ENCODE measurements at places on chromosomes 4 and X.

DNA sequence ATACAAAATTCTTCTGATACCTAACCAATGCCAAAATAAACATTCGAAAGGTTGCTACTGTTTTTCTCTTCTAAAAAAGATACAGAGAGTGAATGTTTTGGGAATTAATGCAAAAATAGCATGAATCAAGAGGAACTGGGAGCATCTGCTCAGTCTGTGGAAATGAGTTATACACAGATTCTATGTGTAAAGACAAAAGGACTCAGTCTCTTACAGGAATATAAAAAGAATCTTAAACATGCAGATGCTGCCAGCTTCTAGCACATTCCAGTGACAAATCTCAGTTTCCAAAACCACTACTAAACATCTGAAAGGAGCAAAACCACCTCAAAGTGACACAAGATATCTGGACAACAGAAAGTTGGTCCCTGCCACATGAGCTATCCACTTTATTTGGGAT, 55.0 kb downstream of the PAPSS1 start:
- DNase-seq: peak; percentile 83

DNA sequence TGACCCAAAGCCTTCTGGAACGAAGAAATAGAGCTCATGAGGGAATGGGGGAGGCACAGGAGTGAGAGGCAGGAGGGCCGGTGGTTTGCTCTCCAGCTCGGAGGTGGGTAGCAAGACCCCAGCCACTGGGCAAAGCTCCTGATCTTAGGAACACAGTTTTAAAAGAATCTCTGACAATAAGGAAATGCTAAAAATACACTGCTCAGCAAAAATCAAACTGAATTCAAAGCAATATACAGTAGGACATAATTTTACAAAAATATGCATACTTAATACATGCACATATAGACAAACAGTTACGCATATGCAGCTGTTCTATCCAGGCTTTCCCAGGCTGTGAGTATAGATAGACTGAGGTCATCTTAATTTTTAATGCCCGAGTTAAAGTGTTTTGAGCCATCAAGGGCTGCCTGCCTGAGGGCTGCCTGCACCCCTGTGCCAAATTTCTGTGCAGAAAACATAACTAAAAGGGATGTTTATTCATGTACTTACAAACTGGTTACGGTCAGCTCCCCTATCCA, 6.9 kb downstream of the GPR50 start:
- no peak for DNase-seq

DNA sequence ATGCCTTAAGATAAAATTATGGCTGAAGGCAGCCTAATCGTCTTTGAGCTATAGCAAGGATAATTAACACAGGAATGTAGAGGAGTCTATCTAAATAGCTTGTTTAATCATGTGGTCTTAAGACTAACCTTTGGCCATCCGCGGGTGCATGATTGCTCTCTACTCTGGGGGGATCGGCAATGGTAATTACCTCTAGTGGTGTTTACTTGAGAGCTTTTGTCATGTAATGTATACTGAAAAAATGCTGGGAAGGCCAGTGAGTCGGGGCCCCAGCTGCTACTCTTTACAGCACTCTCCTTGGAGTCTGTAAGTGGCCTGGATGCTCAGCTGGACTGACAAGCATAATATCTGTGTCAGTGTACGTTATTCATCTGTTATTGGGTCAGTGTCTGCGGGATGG, 65.5 kb upstream of the GNPDA2 start:
- DNase-seq: no peak

DNA sequence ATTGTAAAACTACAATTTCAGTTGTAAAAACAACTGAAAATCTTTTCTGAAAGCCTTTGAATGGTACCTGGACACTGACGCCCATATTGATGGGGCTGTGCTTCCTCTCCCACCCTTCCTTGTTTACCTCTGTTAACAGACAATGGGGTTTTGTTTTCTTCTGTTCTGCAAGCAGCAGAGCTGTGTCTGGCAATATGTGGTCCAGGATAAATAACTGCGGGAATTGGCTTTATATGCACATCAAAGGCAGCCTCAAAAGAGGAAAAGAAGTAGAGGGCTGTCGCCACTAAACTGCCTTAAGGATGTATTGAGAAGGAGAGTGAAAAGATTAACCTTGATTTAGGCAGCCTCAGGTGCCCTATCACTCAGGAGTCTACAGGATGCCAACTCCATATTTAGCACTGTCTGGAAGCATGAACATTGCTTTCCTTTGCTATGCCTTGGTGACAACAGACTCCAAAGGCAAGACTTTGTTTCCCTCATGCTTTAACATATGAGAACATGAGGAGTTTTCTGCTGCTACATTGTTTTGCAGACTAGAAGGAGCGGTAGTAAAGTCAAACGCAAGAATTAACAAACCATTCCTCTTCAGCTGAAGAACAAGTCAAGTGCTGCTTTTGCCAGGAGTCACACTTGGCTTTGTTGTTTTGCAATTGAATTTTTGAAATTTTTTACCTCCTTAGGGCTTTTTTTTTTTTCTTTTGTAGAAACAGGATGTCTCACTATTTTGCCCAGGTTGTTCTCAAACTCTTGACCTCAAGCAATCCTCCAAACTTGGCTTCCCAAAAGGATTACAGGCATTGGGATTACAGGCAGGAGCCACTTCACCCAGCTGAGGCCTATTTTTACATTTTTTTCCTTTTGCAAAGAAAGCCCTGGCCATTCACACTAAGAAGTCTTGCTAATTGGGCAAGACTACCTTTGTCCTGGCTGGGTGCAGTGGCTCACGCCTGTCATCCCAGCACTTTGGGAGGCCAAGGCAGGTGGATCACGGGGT, 3.0 kb downstream of the IL21 start:
- DNase-seq: peak; percentile 18

DNA sequence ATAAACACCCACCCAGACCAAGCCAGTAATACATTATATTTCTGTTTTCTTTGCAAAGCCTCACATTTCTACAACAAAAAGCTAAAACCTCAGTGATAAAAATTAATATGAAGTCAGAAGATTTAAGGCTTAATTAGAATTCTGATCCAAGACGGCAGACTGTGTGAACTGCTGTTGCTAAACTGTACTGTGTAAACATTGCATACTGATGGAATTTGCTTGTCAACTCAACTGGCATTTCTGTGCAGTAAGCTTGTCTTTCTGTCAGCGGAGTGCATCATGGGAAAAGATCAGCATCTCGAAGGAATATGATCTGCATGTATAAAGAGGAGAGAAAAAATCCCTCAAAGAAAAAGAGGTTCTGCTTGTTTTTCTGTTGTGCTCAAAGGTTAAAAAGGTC, 69.4 kb upstream of the SPANXB1 start:
- no peak for DNase-seq

GRCh38 chr4:21801661-21802385, 146.7 kb downstream of the KCNIP4 start:
- DNase-seq: peak; percentile 56

GRCh38 chr4:83267121-83267829, 17.3 kb downstream of the COQ2 start:
- peak; percentile 26 for DNase-seq

GRCh38 chr4:56828784-56829535, 7.5 kb upstream of the SPINK2 start:
- DNase-seq: peak; percentile 29

- peak; percentile 52 for DNase-seq
These were observed 1.0 kb downstream of the IDUA start for GRCh38 chr4:987624-988513.

GRCh38 chr4:85005865-85006377, 39.4 kb upstream of the WDFY3 start:
- peak; percentile 80 for DNase-seq

DNA sequence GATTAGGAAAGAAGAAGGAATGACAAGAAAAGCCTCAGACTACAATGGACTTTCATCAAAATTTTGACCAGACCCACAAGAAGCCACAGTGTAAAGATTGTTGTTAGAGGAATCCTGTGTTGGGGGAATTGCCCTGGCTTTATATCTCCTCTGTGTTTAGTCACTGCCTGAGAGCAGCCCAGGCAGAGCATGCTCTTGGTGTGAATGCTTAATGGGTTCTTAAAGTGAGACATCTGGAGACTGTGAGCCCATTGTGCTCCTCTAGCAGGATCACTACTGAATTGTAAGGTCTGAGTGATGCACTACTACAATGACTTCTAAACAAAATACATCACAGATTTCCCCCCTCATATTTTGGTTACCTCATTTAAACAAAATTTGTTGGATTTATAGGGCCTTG, 1860.5 kb upstream of the ADGRL3 start:
- DNase-seq: no peak

- peak; percentile 12 for DNase-seq
These were observed 56.9 kb downstream of the USO1 start for GRCh38 chr4:75781305-75781704.

DNA sequence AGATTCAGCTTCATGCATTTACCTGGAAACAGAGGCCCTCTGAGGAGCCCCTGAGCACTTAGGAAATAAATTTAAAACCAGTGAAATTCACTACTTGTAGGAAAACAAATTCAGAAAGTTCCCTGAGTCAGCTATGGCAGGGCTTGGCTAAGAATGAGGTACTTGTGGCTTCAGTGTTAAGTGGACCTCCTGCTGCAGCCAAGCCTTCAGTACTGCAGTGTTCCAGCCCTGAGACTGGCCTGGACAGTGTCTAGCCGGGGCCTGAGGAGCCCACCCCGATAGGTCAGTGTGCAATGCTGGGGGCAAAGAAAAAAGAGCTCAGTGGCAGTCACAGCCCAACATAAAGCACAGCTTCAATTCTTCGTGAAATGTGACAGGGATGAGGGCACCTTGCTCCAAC, 41.9 kb downstream of the F11 start:
- no peak for DNase-seq

DNA sequence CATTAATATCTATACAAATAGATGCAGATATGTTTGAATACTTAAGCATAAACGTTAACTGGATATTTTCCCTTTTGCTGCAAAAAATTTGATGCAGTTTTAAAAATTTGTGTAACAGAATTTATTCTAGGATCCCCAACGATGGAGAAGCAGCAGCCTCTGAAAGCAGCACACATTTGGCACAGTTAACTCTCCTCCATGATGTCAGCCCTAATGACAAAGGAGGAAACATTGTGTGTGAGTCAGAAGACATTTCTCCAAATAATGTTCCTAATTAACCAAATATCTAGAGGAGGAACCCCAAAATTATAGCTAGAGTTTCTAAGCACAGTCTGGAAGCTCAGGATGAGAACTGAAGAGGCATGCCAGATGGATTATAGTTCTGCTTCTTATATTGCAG, 281.9 kb upstream of the MAD2L1 start:
- no peak for DNase-seq

GRCh38 chr4:184097815-184098214, 119.9 kb downstream of the ENPP6 start:
- no peak for DNase-seq

DNA sequence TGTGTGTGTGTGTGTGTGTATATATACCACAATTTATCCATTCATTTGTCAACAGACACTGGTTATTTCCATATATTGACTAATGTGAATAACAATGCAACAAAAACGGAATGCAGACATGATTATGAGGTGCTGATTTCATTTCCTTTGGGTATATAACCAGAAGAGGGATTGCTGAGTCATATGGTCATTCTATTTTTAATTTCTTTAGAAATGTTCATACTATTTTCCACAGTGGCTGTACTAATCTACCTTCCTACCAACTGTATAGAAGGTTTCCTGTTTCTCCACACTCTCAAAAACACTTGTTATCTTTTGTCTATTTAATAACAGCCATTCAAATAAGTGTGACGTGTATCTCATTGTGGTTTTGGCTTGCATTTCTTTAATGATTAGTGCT, 269.9 kb downstream of the OPHN1 start:
- DNase-seq: peak; percentile 29

GRCh38 chr4:8595237-8596087, 2.9 kb downstream of the CPZ start:
- DNase-seq: no peak

DNA sequence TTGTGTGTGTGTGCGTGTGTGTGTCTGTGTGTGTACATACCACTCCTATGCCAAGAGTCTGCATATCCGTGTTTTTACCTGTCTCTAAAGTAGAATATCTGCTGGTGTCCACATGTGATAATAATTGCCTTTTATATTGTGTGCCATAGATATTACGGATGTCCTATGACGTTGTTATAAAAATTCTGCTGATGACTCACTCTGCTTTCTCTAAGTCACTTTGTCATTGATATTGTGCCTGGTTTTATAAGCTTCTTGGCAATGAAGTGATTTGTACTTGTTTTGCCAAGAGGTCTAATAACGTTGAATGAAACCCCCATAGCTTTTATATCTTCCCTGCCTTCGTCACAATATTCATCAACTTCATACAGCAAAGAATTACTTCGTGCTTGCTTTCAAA, 102.6 kb upstream of the C1GALT1C1 start:
- no peak for DNase-seq

- peak; percentile 33 for DNase-seq
These were observed 211.8 kb downstream of the SLC7A11 start for GRCh38 chr4:138030375-138030774.

DNA sequence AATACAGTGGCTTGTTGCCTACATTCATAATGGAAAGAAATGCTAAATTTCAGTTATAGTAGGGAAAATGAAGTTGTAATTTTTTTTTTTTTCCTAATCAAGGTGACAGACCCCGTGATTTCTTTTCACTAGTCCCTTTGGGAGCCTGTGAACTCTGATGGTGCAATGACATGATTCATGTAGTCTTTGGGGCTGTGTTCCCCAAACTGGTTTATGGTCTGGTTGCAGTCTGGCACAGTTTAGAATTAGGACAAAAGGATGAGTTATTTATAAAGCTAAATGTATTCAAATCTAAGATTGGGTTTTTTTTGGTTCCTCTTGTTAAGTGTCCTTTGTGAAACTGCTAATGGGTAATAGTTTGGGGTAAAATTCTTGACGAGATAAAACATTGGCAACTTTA, 66.0 kb downstream of the REPS2 start:
- no peak for DNase-seq

Measured in AG10803 (cell line).